RWPE1 (cell line): ENCODE measurements at places on chromosomes 2 and 18.

DNA sequence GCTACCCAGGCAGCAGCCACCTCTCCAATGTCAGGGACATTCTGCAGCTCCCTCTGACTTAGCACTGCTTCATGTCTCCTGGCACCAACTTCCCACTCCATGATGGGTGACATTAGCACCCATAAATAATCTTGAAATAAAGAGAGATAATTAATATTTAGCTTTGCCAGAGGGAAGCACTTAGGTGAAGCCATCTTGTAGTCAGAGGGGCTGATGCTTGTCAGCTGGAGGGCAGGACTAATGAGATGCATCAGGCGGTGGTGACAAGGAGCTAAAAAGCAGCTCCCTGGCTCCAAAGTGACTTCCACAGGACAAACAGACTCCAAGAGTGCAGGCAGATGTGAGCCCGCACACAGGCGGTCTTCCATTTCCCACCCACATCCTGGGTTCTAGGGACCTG, 153.0 kb upstream of the ID2 start:
- no peak for DNase-seq

DNA sequence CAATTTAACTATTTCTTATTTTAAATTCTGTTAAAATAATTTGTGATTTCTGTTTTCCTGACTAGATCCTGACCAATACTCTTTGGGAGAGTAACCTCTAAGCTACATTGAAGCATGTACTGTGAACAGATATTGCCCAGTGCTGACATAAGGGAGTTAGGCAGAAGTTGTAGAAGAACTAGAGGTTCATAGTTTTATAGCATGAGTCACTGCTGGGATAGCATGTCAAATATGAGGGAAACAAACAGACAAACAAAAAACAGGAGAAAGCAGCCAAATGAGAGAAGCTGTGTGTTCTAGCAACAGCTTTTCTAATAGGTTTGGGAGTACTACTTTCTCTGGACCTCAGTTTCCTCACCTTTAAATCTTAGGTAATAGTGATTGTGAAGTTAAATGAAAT, 72.4 kb downstream of the CERS6 start:
- DNase-seq, result no peak

DNA sequence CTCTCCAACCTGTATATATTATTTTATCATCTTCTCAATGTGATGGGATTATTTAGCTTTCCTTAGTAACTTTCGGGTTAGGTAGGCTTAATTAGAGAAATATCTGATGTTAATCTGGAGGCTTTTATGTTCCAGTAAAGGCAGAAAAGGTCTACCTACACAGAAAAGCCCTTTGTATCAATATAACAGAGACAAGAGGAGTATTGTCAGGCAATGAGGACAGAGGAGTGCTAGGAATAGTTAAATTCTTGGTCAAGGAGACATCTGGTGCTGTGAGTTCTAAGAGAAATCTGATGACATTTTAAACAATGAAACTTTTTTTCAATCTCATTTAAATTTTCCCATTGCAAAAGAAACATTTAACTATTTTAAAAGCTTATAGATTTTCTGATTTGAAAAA, 36.1 kb downstream of the DPP4 start:
- no peak for DNase-seq

- DNase-seq, result no peak
Measured at GRCh38 chr2:166921261-166921896, 33.1 kb downstream of the XIRP2 start.

DNA sequence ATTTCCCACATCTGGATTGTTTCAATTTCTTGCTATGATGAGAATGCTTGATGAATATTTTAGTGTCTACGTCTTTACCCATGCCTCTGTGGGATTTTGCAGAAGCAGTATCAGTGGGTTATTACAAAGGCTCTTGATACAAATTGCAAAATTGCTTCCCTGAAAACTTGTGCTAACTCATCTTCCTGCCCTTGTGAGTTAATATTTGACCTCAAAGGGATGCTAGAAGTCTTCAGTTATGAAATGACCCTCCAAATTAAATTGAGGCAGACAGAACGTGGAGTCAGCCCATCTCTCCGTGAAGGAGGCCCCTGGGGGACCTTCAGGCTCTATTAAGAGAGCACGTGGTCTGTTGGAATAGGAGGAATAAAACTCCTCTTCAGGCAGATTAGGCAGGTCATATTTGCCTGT, 239.2 kb upstream of the HS6ST1 start:
- no peak for DNase-seq

GRCh38 chr18:47754311-47755101, 176.0 kb downstream of the SMAD2 start:
- no peak for DNase-seq

GRCh38 chr2:46335391-46336282, 38.4 kb downstream of the EPAS1 start:
- no peak for DNase-seq

DNA sequence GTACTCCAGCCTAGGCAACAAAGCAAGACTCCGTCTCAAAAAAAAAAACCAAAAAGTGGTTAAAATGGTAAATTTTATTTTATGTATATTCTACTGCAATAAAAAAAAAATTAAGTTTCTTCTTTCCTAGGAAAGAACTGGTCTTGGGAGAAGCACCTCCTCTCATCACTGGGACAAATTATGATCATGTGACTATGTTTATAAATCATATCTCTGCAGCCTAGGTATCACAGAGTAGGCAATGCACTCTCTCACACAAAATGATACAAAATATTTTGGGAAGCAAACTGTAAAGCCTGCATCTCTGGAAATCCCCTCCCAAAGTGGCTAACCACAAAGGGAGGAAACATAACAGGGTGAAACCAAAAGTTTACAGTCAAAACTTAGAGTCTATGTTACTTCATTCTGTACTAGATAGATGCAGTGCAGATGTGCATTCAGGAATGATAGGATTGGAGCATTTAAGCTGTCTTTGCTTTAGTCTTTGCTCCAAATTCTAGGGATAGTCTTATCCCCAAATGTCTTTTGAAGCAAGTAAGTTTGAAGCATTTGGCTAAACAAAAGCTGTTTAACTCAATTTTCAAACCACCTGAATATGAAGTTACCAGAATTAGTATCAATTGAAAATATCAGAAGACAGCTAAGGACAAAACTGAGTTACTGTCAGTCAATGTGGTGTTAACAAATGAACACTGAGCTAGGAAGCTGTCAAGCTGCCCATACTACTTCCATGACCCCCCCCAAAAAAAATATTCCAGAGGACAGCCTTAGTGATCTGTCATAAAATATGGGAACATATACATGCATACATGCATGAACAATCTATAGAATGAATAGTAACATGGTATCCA, 21.1 kb upstream of the MALT1 start:
- no peak for DNase-seq

DNA sequence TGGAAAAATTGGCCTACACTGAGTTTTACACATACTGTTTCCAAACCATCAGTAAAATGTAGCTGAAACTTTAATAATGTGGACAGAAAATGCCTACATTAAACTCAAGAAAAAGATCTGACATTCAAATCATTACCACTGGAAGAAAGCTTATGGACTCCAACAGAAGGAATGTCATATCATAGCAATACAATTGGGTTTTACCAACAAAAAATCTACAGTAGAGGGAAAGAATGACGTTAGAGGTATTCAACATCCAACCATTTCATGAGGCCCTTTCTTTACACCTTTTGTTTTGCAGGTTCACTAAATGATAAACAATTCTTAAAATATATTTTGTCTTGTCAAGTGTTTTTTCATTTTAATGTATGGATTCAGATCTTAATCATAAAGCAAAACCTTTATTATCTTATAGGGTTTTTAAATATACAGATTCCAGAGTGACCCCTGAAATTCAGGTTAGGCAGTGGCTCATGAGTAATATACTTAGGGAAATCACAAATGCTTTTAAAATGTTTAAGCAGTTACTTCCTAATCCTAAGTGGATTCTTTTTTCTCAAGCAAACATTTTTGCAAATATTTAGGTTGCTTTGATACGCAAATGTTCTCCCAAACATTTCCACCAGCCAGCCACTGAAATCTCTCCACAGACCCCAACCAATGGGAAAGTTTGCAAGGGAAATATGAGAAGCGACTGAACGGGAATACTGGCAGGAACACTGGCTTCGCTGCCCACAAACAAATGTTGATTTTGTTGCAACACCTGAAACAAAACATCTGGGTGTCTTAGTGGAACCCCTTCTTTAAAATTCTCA, 168.7 kb downstream of the TCF4 start:
- DNase-seq, result no peak

GRCh38 chr18:77755187-77755586, 505.5 kb downstream of the GALR1 start:
- DNase-seq, result no peak

GRCh38 chr2:197280015-197280702, 30.4 kb downstream of the ANKRD44 start:
- DNase-seq, result no peak

- DNase-seq, result no peak
Measured at GRCh38 chr18:3471141-3471648, 21.2 kb downstream of the TGIF1 start.

DNA sequence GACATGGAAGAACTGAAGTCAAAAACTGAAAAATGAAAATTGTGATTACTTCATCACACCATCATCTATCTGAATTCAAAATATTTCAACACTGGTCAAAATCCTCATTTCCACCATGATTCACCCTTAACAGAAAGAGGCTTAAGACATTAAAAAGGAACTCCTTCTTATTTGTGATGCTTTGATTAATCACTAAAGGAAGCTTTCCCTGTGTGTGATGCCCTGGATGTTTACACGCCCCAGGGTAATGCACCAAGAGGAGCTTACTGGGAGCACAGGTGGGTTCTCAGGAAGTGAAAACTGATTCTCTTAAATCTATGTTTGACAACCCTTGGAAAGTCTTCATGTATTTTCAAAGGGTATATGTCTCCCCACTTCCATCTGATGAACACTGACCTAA, 11.5 kb downstream of the GRB14 start:
- peak; percentile 4 for DNase-seq

DNA sequence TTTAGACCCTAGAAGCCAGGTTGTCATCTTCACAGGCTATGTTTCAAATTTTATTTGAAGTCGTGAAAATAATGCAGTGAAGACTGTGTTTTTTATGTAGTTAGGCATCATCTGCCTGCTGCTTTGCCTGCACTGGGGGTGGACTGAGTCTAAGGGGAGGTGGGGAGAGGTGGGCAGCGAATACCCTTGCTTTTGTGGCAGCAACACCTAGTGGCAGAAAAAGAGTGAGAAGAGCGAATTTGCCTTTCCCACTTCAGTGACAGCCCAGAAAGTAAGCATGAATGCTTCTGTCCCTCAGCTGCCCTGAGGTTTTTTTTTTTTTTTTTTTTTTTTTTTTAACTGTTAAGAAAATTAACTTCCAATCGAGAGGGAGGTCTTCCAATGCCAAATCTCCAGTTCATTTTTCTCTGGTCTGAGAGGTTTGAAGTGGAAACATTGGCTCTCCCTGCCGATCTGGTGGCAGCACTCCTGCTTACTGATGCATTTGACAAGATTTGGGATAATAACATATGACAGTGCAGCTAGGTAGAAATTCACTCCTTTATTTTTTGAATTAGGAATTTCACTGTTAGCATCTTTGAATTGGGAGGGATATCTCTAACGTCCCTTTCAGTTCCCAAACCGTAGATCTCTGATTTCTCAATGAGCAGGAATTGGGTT, 60.3 kb upstream of the LYPD6B start:
- no peak for DNase-seq

DNA sequence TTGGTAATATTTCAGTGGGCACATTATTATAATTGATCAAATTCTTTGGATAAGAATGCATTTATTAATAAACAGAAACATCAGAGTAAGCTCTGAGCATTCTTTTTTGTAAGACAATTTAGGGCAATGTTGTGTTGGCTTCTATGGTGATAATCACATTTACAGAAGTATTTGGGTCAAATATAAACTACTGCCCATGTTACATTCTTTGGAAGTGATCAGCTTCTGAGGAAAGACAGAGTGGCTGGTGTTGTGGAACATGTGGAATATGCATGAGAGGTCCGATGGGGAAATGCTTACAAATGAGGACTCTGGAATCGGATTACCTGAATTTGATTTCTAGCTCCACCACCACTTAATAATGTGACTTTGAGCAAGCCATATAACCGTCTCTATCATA, 19.4 kb downstream of the SERPINB13 start:
- no peak for DNase-seq

GRCh38 chr2:210410542-210410941, 66.0 kb downstream of the LANCL1 start:
- DNase-seq, result no peak

DNA sequence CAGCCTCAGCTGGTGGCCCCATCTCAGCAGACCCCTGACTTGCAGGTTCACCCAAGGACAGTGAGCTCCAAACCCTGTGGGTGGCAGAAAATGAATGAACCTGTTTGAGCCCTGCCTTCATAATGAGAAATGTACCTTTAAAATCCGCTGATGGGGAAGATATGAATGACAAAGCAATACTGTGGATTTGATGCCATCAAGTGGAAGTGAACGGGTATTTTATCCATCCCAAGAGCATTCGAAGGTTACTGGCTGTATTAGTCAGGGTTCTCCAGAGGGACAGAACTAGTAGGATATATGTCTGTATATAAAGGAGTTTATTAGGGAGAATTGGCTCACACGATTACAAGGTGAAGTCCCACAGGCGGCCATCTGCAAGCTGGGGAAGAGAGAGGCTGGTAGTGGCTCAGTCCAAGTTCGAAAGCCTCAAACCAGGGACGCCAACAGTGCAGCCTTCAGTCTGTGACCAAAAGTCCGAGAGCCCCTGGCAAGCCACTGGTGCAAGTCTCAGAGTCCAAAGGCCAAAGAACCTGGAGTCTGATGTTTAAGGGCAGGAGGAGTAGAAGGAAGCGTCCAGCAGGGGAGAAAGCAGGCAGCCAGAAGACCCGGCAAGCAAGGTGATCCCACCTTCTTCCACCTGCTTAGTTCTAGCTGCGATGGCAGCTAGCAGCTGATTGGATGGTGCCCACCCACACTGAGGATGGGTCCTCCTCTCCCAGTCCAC, 32.1 kb downstream of the TOGARAM2 start:
- peak; percentile 18 for DNase-seq

GRCh38 chr2:236286873-236287545, 22.8 kb upstream of the ASB18 start:
- DNase-seq, result peak; percentile 23

- no peak for DNase-seq
Measured at GRCh38 chr18:36331521-36331971, 34.0 kb downstream of the FHOD3 start.

GRCh38 chr2:46164529-46165301, 132.5 kb upstream of the EPAS1 start:
- peak; percentile 95 for DNase-seq
